Panc1 (cell line): ENCODE measurements at places on chromosomes 4 and X.
A peak's percentile ranks its signal among the peaks of the same experiment; 100 is the strongest.

GRCh38 chr4:153076861-153077260 is 127.4 kb upstream of the TRIM2 start:
- no peaks in the 10 kb centered on the region for H3K36me3 ChIP-seq
- H3K27me3 ChIP-seq, result no peaks in the 10 kb centered on the region
- no peak overlapping the region for H3K4me3 ChIP-seq
- H3K27ac ChIP-seq, result no peak overlapping the region
- no peak for DNase-seq
- no peaks in the 10 kb centered on the region for H3K4me1 ChIP-seq

GRCh38 chr4:154030746-154031145 is 241.9 kb upstream of the SFRP2 start:
- no peak overlapping the region for H3K4me3 ChIP-seq
- no peak overlapping the region for H3K27ac ChIP-seq
- no peaks in the 10 kb centered on the region for H3K36me3 ChIP-seq
- H3K27me3 ChIP-seq, result no peaks in the 10 kb centered on the region

- H3K4me1 ChIP-seq, result no peaks in the 10 kb centered on the region; the same call in 1 of the 2 replicates
- no peaks in the 10 kb centered on the region for H3K27me3 ChIP-seq
- H3K4me3 ChIP-seq, result no peak overlapping the region
- no peaks in the 10 kb centered on the region for H3K36me3 ChIP-seq
Measured at GRCh38 chr4:76523593-76523992, 88.6 kb downstream of the SHROOM3 start.

- DNase-seq, result no peak
- no peak overlapping the region for H3K27ac ChIP-seq
- no peaks in the 10 kb centered on the region for H3K27me3 ChIP-seq
- H3K36me3 ChIP-seq, result no peaks in the 10 kb centered on the region
- no peaks in the 10 kb centered on the region for H3K4me1 ChIP-seq
Measured at GRCh38 chr4:100280807-100281206, 90.5 kb upstream of the DDIT4L start.

DNA sequence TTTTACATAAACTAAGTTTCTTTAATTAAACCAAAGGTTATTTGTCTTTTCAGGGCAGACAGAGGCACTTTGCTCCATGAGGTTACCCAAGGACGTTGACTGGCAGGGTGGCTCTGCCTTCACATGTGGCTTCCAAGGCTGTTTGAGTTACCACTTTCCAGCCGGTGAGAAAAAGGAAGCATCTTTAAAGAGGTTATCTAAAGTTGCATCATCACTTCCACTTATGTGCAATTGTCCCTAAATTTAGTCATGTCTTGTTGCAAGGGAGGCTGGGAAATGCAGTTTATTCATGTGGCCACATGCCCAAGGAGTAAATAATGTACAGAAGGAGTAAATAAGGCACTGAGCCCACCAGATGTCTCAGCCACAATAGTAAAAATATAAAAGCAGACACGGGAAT is 29.0 kb upstream of the RAP1GDS1 start:
- no peaks in the 10 kb centered on the region for H3K27me3 ChIP-seq
- no peak for DNase-seq
- no peaks in the 10 kb centered on the region for H3K36me3 ChIP-seq
- no peaks in the 10 kb centered on the region for H3K4me1 ChIP-seq
- H3K4me3 ChIP-seq, result no peak overlapping the region

DNA sequence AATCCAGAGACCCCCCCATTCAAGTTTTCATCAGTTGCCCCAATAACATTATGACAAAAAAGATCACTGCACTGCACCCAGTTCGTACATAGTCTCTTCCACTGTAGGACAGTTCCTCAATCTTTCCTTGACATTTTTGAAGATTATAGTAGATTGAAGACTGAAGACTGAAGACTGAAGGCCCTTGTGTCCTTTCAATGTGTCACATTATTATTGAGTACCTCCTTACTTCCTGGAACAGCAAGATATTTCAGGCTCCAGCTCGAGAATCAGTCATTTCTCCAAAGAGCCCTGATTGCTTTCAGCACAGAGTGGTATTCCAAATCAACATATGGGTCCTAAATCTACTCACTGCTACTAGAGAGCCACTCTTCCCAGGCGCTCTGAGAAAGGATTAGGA is 75.0 kb downstream of the MANBA start:
- no peak for DNase-seq
- no peaks in the 10 kb centered on the region for H3K27me3 ChIP-seq
- no peaks in the 10 kb centered on the region for H3K36me3 ChIP-seq
- H3K4me3 ChIP-seq, result no peak overlapping the region
- H3K4me1 ChIP-seq, result no peaks in the 10 kb centered on the region

DNA sequence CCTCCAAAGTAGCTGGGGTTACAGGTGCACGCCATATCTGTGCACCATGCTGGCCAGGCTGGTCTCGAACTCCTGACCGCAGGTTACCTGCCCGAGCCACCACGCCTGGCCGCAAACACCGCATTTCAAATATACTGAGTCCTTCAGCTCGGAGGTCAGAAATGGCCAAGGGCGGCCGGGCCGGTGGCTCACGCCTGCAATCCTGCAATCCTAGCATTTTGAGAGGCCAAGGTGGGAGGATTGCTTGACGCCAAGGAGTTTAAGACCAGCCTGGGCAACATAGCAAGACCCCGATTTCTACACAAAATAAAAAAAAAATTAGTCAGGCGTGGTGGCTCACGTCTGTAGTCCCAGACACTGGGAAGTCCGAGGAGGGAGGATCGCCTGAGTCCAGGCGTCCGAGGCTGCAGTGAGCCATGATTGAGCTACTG is 71.9 kb upstream of the PPP2R3B start:
- no peak for DNase-seq
- H3K36me3 ChIP-seq, result no peaks in the 10 kb centered on the region
- H3K27ac ChIP-seq, result no peak overlapping the region
- H3K4me3 ChIP-seq, result no peak overlapping the region
- no peaks in the 10 kb centered on the region for H3K27me3 ChIP-seq
- no peaks in the 10 kb centered on the region for H3K4me1 ChIP-seq

DNA sequence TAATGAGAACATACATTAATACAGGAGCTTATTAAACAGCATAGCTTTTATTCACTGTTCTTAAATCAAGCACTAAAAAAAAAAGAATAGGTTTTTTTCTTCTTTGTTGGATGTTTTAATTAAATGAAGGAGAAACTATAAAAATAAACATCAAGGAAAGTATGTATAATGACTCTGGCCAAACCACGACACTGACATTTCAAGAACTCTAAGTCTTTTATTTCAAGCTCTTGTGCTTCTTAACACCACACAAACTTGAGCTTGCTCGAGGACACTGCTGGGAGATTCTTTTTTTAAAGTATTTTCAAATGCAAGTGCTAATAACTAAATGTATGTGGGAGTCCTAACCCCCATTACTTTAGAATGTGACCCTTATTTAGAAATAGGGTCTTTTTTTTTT is 204.9 kb upstream of the PPARGC1A start:
- no peaks in the 10 kb centered on the region for H3K36me3 ChIP-seq
- H3K27ac ChIP-seq, result no peak overlapping the region
- DNase-seq, result no peak
- no peak overlapping the region for H3K4me3 ChIP-seq
- H3K27me3 ChIP-seq, result no peaks in the 10 kb centered on the region
- H3K4me1 ChIP-seq, result no peaks in the 10 kb centered on the region

DNA sequence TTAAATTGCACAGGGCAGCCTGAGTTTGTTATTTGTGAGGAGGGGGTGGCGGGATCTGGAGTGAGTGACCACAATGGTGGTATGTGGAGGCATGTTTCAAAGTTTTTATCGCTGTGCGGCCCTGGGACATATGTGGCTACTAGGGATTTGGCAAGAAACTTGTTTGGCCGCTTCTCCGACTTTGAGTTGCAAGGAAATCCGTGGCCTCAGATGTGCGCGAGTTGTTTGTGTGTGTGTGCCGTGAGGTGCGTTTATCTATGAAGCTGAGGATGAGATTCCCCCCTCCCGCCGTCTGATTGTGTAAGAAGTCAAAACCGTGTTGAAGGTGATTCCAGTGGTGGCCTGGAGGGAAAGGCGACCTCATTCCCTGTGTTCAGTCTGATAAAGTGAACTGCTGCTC is 1.4 kb downstream of the JADE3 start:
- peaks cover 13% of the 10 kb centered on the region for H3K4me1 ChIP-seq
- peak overlapping the region; percentile 83 for H3K27ac ChIP-seq
- peak overlapping the region; percentile 73 for H3K4me3 ChIP-seq
- no peaks in the 10 kb centered on the region for H3K27me3 ChIP-seq
- DNase-seq, result no peak
- H3K36me3 ChIP-seq, result no peaks in the 10 kb centered on the region

- no peaks in the 10 kb centered on the region for H3K4me1 ChIP-seq
- no peak for DNase-seq
- no peak overlapping the region for H3K27ac ChIP-seq
- H3K4me3 ChIP-seq, result no peak overlapping the region
- no peaks in the 10 kb centered on the region for H3K36me3 ChIP-seq
Measured at GRCh38 chrX:37000140-37000539, 8.0 kb upstream of the FAM47C start.

DNA sequence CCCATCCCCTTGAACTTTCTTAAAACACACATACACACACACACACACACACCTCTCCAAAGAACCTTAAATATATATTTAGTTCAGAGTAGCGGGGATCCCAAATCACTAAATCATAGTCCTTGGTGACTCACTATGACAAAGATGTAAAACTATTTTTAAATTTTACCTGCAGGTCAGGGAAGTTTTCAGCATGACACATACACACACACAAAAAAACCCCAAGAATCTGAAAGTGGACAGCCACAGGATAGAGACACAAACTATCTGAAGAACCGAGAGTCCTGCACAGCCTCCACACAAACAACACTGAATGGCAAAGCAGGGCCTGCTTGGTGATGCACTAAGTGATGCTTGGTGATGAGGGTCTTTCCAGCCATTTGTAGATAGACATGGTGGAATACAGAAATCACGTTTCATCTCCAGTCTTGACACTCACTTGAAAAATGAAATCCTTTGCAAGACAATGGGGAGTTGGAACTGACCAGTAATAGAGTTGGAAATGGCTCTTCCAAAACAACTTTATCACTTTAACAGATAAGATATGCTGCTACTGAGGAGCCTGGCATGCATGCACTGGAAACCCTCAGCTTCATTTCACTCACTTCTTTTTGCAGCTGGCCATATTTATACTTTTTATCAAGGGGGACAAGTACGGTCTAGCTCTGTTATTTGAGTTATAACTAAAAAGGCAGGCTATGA is 307.3 kb downstream of the RAPGEF2 start:
- H3K27ac ChIP-seq, result no peak overlapping the region
- no peaks in the 10 kb centered on the region for H3K4me1 ChIP-seq
- no peak overlapping the region for H3K4me3 ChIP-seq
- DNase-seq, result no peak

DNA sequence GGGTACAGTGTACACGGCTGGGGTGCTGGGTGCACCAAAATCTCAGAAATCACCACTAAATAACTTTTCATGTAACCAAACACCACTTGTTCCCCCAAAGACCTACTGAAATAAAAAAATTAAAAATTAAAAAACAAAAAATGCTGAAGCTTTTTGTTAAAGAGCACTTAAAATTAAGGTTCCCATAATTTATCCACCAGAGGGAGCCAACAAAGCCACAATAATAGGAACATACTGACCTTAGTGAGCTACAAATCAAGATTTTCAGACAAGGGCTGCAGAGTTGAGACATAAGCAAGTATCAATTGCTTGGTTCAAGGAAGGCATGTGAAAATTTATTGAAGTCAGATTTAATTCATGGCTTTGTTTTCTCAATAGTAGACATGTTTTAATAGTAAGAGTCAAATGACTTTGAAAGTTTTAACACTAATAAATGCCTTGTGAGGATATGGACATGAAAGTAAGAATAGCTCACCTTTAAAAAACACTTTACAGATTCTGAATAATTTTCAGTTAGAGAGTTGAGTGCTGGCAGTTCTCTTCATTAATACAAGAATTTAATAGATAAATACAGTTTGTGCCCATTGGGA is 43.0 kb upstream of the SCOC start:
- DNase-seq, result no peak
- H3K4me3 ChIP-seq, result no peak overlapping the region
- no peaks in the 10 kb centered on the region for H3K4me1 ChIP-seq
- H3K27ac ChIP-seq, result no peak overlapping the region

GRCh38 chr4:124810827-124811226 is 98.3 kb upstream of the ANKRD50 start:
- H3K36me3 ChIP-seq, result no peaks in the 10 kb centered on the region
- H3K27me3 ChIP-seq, result no peaks in the 10 kb centered on the region
- no peak overlapping the region for H3K4me3 ChIP-seq
- H3K27ac ChIP-seq, result no peak overlapping the region

DNA sequence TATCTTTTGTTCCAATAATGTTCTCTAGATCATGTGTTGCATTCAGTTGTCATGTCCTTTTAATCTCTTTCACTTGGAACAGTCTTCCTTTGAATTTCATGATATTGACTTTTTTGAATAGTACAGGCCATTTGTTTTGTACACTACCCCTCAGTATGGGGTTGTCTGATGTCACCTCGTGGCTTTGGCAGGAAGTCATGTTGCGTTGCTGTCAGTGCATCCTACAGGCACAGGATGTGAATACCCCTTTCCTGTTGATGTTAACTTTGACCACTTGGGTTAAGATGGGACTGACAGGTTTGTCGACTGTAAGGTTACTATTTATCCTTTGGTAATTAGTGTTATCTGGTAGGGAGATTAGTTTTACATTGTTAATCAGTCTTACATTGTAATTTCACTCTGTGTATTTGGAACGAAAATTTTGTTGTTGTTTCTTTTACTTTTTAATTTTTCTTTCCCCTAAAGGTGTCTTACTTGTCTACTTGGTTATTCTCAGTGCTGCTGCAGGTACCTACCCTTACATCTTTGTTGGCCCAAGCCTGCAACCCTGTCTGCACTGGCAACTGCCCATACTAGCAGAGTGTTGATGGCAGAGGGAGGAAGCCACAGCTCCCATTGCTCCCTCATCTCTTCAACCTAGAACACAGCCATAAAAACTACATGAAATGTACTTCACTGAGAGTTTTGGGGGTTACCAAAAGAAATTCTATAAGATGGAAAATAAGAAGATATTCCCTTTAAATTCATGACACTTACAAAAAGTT is 14.7 kb upstream of the ATP8A1 start:
- no peaks in the 10 kb centered on the region for H3K4me1 ChIP-seq
- no peak for DNase-seq
- H3K36me3 ChIP-seq, result no peaks in the 10 kb centered on the region
- H3K27me3 ChIP-seq, result no peaks in the 10 kb centered on the region
- H3K4me3 ChIP-seq, result no peak overlapping the region

GRCh38 chr4:70714079-70714887 is 7.5 kb upstream of the RUFY3 start:
- DNase-seq, result no peak
- no peaks in the 10 kb centered on the region for H3K36me3 ChIP-seq
- no peaks in the 10 kb centered on the region for H3K27me3 ChIP-seq
- peak overlapping the region; percentile 49; the same call in 1 of the 2 replicates for H3K27ac ChIP-seq
- peaks cover 6% of the 10 kb centered on the region for H3K4me1 ChIP-seq
- no peak overlapping the region for H3K4me3 ChIP-seq

DNA sequence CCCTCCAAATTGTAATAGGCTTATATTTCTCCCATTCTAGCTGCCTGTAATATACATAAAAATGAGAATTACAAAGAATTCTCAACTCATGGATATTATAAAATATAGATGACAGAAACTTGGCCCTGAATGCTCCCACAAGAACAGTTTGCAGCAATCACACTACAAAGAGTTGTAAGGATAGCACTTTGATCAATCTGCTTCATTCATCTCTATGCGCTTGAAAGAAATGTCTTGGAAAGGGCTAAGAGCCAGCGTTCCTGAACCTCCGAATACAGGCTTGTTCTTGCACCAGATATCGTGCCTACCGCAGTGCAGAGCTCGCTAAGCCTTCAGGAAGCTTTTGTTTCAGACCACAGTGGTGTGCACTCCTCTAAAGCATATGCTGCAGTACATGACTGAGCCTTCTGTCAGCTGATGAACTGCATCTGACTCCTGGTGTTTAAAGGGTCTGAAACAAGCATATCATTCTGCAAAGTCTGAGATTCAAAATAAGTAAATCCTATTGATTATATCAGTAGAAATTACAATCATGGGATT is 417.6 kb upstream of the ZFP42 start:
- no peaks in the 10 kb centered on the region for H3K36me3 ChIP-seq
- H3K4me1 ChIP-seq, result no peaks in the 10 kb centered on the region
- no peaks in the 10 kb centered on the region for H3K27me3 ChIP-seq
